ENCODE measurements at places on chromosomes 3 and 15.

GRCh38 chr3:77267589-77267988, 227.7 kb downstream of the ROBO2 start:
- no peak for DNase-seq

DNA sequence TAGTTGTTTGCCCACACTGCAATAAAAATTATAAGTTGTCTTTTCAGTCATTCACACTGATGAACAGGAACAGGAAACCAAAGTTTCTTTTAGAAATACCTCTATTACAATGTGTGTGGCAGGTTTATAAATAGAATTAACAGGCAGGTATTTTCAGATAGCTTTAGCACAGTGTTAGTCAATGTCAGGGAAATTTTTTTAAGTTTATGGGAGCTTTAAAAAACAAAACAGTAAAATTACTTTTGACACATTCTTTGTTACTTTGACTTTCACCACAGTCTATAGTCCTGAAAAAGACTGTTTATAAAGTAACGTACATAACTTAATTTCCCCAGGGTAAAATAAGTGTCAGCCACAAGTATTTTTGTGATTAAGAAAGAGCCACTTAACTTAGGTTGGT, 38.1 kb downstream of the SERPINI1 start:
- no peak for DNase-seq

GRCh38 chr3:169542331-169542751, 121.2 kb downstream of the MECOM start:
- no peak for DNase-seq

DNA sequence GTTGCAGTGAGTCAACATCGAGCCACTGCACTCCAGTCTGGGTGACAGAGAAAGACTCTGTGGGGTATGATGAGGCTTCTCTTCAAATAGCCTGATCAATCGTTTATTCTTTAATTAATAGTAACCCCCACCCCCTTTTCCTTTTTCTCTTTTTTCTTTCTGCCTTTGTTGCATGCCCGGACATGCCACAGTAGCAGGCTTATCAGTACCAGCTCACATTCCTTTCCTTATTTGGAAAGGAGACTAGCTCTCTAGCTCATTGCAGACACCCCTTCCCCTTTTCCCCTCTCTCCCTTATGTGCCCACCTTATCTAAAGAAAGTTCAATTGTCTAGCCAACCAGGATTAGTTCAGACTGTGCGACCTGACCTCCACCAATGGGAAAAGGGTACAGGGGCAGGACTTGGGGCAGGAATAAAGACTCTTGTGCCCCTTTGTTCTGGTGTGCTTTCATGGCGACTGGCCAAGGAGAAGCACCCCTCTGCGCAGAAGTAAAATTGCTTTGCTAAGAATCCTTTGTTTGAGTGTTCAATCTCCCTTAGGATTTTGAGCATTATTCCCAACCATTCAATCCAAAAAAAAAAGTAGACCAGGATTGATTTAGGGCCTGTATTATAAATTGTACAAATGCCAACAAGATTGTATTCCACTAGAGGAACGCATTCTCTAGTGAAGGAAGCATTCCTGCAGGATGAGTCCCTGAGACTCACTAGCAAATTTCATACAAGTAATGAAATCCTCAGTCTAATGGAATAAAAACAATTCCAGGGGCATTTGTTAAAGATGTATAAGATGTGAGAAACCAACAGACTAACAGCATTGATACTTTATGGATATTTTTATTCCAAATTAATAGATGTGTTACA, 95.8 kb upstream of the SNRPN start:
- DNase-seq = no peak

- DNase-seq = no peak
These were observed 89.7 kb downstream of the SEC22A start for GRCh38 chr3:123291404-123291803.

DNA sequence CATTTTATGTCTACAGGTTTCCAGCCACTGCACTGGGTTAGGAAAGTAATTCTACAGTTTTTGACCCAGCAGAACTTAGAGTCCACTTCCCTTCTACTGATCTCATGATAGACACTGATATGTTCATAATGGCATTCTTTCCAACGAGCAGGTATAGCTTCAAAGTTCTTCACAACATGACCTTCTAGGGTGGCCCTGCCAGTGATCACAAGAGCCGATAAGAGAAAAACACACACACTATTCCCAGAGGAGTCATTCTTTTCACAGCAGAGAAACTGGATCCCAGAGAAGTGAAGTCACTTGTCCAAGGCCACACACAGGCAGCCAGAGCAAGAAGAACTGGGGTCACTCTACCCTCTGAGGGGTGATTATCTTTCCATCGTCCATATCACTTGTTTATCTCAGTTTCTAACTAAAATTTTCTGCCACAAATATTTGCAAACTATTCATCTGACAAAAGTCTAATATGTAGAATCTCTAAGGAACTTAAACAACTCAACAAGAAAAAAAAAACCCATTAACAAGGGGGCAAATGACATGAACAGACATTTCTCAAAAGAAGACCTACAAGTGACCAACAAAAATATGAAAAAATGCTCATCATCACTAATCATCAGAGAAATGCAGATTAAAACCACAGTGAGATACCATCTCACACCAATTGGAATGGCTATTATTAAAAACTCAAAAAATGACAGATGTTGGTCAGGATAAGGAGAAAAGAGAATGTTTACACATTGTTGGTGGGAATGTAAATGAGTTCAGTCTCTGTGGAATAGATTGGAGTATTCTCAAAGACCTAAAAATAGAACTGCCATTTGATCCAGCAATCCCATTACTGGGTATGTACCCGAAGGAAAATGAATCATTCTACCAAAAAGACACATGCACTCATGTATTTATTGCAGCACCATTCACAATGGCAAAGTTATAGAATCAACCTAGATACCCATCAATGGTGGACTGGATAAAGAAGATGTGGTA, 31.5 kb downstream of the SPTSSB start:
- no peak for DNase-seq

GRCh38 chr3:142152384-142152783, 3.0 kb upstream of the TFDP2 start:
- DNase-seq = no peak

Data from gastrocnemius medialis (tissue), 4 donors.